ENCODE measurements at places on chromosomes 11 and 22.

DNA sequence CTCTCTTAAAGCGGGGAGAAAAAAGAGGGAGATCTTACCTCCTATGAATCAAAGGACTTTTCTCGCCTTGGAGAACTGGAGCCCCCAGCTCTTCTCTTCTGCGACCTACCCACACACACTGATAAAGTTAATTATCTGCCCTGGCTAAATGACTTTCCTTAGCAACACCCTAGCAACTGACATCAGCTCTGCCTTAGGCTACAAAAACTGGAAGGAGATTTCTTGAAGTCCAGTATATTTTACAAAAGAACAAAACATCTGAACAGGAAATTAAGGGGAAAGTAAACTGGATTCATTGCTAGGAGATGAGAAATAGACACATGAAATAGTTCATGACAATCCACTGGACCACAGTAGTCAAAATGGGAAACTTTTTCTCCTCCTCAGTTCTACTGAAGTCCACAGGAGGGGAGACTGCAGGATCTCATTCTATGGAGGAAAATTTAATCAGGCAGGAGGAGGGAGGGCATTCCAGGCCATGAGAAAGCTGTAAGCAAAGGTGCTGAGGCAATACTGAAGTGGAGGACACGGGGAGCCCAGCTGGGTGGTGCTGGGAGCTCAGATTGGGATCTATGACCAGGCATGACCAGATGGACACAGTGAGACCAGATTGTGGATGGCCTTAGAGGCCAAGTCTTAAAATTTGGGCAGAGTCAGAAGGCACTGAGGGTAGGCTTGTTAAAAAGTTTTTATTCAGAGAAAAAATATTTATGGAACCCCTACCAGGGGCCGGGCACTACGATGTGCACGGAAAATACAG is 3.7 kb upstream of the SPON1 start:
- no peak for DNase-seq

DNA sequence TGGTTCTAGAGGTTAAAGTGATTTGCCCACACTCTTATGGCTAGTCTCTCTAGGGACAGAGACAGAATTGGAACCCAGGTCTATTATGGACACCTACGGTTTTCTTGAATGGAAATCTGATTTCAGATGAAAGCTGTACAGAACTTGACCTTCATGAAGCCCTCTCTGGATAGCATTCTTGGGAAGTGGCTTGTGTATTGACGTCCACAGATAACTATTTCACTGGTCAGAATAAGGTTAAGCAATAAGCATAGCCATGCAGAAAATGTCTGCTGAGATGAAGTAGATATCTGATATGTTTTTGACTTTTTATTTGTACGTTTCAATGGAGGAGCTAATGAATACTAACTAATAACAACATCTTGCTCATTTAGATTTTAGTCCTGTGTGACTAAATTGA is 1.1 kb downstream of the TLCD5 start:
- no peak for DNase-seq

DNA sequence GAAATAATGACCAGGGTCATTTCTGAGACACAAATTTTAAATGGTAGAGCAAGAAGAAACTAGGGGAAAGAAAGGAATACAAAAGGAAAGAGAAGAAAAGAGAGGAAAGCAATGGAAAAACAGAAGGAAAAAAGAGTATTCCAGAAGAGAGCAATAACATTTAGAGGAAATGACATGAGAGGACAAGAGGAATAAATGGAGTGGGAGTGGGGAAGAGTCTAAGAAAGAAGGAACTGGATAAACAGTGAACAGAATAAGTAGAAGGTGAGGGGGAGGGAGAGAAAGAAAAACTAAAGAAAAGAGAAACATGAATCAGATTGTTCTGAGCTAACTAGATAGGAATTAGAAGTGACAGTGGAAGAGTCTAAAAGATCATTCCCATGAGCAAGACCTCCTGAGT is 28.4 kb downstream of the PRDM10 start:
- no peak for DNase-seq

- DNase-seq, result no peak
Measured at GRCh38 chr22:27482402-27482801, 319.2 kb downstream of the MN1 start.

- DNase-seq, result peak; percentile 29
Measured at GRCh38 chr11:6572215-6572614, 31.2 kb downstream of the RRP8 start.
